ENCODE measurements at places on chromosomes 16 and 17. TPM values are rescaled to one million over a fixed set of nuclear protein-coding genes. Genes with fewer than 3 reads are reported as not detected.

DNA sequence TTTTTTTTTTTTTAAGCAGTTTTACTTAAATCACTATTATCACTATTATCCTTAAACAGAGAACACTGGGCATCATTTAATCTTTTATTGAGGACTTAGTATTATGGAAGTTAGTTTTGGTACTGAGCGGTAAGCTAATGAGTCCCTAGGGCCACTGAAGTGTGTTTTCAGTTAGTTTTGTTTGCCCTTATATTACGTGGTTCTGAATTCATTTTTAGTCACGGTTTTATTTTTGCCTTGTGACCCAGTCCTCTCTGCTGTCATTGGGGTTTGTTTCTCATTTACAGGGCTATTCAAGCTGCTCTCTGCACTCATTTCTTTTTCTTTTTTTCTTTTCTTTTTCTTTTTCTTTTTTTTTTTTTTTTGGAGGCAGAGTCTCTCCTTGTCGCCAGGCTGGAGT lies 17.3 kb downstream of the RABEP1 start:
- no peak for DNase-seq

- no peak for DNase-seq
Observed at GRCh38 chr17:38908676-38909181, 16.7 kb upstream of the LASP1NB start.

Gene TBC1D3E
- polyA plus RNA-seq, result not detected

GRCh38 chr17:66326476-66327047 lies 24.1 kb downstream of the PRKCA start:
- DNase-seq, result no peak

GRCh38 chr16:17590711-17591654 lies 120.2 kb upstream of the XYLT1 start:
- peak; percentile 67 for DNase-seq

- no peak for DNase-seq
Observed at GRCh38 chr16:30335598-30336474, 19.3 kb downstream of the CD2BP2 start.

GRCh38 chr17:42289611-42290181 lies 1.4 kb downstream of the STAT5A start:
- peak; percentile 39 for DNase-seq

Gene EFNB3
- not detected for polyA plus RNA-seq

Gene ITGB3
- not detected for polyA plus RNA-seq

DNA sequence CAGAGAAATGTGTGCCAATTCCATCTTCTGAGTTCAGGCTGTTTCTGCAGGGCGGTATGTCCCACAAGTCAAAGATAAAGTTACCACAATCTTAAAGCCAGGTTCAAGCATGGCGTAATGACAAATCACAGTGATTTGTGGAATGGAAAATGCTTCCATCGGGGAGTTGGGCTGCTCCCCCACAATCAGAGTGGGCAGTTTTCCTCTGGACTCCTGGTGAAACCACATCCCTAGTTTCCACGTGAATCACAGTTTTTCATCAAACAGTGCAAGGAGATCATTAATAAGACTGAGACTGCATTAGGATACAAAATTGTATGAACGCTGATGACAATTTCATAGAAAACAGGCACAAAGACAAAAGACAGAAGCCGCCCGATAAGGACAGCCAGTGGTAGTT lies 3.6 kb downstream of the LITAF start:
- no peak for DNase-seq

Gene ST6GALNAC2
- polyA plus RNA-seq, result 2.4 TPM

DNA sequence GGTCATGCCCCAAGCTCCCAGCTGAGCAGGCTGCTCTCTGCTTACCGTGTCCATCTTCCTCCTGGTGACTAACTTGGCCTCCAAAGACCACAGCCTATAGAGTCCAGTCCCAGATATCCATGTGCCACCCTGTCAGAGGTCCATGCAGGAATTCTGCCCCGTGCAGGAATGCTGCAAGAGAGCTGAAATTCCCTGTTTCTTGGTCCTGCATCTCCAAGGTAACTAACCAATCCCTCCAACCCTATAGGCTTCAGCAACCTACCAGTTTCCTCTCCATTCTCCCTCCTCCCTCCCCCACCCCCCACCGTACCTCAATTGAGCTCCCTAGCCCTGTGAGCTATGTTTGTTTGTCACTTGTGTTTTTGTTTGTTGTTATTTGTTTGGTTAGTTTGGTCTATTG lies 9.6 kb upstream of the MKS1 start:
- DNase-seq, result no peak

Gene C16orf54
- 56.8 TPM for polyA plus RNA-seq

Gene RIPOR1
- polyA plus RNA-seq, result 7.1 TPM

DNA sequence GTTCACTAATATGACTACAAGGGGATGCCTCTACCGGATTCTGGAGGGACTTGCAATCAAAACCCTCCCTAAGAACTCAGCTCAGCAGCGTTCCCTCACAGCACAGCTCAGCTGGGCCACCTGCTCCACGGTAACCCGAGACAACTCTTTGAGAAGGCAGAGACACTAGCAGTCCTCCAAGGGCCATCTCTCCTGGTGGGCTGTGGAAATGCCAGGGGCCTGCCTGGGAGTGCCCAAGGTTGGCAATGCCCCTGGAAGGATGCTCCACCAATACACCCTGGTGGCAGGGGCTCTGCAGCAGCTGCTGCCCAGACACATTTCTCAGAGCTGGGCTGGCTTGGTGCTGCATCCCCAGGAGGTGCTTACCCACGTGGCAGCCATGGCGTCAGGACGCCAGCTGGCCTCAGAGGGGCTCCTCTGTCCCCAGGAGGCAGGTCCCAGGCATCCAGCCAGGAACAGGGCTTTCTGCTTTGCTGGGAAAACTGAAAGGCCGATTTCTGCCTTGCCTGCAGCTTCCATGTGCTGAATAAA lies 16.5 kb downstream of the CDIP1 start:
- no peak for DNase-seq

DNA sequence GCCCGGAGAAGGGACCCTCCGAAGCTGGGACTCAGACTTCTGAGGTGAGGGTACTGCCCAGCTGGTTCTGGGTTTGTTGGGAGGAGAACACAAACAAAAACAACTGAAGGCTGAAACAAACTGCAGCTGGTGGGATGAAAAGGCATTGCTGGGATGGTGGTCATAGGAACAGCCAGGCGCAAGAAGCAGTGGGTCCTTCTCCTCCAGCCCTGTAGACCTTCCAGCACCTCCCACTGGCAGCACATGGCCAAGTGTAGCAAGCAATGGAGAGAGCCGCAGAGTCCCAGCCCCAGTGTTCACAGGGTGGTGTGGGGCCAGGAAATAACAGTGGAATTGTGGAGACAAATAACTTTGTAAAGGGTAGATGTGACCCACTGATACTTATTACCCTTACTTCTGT lies 48.7 kb upstream of the FOXJ1 start:
- DNase-seq, result no peak

- DNase-seq, result no peak
Observed at GRCh38 chr16:69495821-69496220, 69.9 kb upstream of the NFAT5 start.

DNA sequence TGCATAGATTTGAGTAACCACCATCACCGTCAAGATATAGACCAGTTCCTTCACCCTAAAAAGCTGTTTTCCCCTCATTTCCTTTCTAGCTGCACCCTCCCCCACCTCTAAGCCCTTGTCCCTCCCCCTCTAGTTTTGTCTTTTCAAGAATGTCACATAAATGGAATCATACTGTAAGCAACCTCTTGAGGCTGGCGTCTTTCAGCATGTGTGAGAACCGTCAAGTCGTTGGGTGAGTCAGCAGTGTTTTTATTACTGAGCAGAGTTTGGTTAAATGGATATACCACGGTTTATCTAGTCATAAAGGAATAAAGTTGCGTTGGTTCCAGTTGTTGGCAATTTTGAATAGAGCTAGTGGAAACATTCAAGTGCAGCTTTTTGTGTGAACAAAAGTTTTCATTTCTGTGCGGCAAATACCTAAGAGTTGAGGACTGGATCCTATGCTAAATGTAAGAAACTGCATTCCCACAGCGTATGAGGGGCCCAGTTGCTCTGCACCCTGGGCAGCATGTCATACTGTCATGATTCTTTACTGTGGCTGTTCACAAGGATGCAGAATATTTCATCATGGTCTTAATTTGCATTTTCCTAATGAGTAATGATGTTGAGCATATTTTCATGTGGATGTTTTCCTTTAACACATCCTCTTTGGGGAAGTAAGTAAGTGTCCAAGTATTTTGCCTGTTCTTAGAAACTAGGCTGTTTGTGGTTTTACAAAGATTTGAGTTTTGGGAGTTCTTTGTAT lies 264.3 kb downstream of the CPPED1 start:
- DNase-seq, result no peak

GRCh38 chr16:55052348-55052734 lies 121.7 kb downstream of the IRX5 start:
- DNase-seq, result no peak

Gene ITGA2B
- polyA plus RNA-seq, result not detected

Gene PABPN1L
- not detected for polyA plus RNA-seq

Gene GCGR
- polyA plus RNA-seq, result not detected

GRCh38 chr16:12086822-12087221 lies 110.3 kb downstream of the SNX29 start:
- DNase-seq, result no peak

Gene TNP2
- polyA plus RNA-seq, result not detected
